ENCODE measurements at places on chromosomes 5 and 9.

GRCh38 chr5:139150367-139150999, 47.7 kb downstream of the SIL1 start:
- no peak for DNase-seq

- DNase-seq: no peak
Observed at GRCh38 chr9:101977614-101978210, 239.3 kb upstream of the GRIN3A start.

GRCh38 chr5:126369995-126370731, 53.0 kb upstream of the GRAMD2B start:
- DNase-seq: no peak

GRCh38 chr5:5141339-5141599, 1.1 kb downstream of the ADAMTS16 start:
- no peak for DNase-seq

GRCh38 chr9:100515578-100516494, 42.9 kb downstream of the TMEFF1 start:
- no peak for DNase-seq

DNA sequence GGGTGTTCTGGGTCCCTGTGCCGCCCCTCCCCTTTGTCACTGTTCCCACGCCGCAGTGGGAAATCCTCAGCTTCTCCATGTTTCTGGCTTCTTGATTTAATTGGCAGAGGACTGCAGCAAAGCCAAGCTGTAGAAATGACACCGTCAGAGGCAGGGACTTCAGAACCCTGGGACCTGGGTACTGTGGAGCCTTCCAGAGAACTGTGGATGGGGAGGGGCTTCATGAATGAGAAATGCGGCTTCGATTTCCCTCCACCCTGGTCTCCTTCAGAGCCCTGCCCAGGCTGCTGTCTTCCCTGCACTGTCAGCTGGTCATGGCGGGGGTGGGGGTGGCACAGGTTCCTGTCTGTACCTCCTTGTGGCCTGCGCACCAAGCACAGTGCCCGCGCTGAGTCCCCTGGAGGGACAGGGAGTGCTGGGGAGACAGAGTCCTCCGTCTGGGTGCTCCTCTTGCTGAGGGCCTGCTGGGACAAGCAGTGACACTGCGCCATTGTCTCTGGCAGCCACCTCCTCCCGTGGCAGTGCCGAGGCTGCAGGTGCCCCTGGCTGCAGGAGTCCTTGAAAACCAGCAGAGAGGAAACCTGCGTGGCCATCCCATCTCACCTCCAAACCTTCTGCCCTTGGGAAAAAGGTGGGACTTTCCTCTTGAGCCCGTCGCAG, 47.2 kb downstream of the COL5A1 start:
- DNase-seq: no peak

DNA sequence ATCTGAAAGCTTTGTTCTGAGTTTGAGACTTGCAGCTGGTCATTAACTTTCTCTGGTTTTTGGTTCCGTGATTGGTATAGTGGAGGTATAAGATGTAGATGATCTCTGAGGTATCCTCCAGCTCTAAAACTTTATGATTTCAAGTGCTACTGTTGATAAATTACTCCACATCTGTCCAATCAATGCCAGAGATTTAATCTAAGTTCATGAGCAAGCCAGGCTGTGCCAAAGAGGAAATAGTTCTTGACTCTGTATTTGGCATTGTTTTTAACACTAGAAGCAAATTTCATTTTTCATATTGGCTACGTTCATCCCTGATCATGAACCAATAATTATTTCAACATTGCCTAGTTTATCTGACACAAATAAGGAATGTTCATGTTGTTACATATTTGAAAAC, 28.5 kb upstream of the CHD1 start:
- DNase-seq: no peak

GRCh38 chr9:86352440-86353077, 1.7 kb downstream of the TUT7 start:
- no peak for DNase-seq

DNA sequence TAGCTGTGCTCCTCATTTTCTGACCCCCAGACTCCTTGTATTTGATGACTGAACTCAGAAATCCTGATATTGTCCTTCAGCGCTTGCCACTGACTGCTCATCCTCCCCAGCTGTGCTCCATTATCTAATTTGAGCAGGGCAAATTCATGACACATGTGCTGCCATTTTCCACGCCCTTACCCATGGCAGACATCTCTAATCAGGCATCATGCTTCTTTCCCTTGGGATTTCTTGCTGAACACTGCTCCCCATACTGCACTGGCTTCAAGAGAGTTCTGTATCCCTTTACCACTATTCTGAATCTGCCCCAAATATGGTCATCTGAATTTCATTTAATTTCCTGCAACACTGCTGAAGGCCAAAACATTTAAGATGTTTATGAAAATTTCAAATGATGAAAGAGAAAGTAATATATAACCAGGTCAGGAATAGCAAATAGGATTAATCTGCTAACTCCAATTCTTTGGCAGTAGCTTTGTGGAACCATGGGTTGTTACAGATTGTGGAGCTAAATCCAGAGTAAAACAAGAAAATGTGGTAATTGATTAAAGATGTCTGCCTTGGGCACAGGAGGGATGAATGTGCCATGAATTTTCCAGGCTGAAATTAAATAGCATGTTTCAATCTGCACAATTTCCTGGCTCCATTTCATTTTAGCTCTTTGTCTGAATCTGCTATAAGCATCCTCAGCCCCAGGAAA, 93.6 kb downstream of the CYFIP2 start:
- no peak for DNase-seq

- DNase-seq: no peak
Observed at GRCh38 chr9:36011379-36011778, 25.3 kb upstream of the RECK start.

DNA sequence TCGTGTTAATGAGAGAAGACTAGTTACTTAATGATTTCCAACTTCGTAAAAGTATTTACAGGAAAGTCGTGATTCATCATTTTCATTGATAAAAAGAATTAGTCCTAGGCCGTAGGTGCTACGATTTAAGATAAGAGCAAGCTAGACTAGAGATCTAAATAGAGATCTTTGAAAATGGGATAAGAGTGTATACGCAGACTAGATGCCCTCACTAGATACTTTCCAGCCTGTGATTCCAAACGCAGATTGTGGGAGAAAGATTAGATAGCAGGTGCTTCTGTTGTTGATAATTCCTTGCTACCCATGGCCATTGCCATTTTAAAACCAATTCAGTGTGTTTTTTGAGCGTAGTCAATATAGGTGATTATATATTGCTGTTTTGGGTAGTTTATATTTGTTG, 6.7 kb upstream of the SMIM15 start:
- no peak for DNase-seq

GRCh38 chr9:89817151-89817950, 212.5 kb downstream of the GADD45G start:
- no peak for DNase-seq

GRCh38 chr9:88969646-88970373, 21.5 kb upstream of the S1PR3 start:
- DNase-seq: no peak

- no peak for DNase-seq
Observed at GRCh38 chr5:178435321-178436238, 154.6 kb downstream of the COL23A1 start.

- DNase-seq: no peak
Observed at GRCh38 chr9:123713282-123713681, 216.6 kb downstream of the DENND1A start.

DNA sequence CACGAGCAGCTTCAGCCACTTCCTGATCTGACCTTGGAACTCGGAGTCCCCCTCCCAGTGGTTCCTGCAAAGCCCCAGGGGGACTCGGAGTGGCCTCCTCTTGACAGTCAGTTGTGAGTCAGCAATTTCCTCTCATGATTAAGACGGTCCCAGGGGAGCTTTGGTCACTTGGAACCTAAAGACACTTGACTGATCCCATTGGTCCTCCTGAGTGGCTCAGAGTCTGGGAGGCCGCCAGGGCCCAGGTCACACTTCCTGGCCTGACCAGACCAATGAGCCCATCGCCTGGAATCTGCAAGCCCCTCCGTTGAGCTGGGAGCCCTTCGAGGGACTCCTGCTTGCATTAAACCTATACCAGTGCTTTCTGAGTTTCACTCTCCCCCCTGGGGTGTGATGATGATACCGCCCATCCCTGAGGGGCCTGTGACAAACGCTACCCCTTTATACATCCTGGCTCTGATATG, 29.1 kb downstream of the TSPAN17 start:
- DNase-seq: peak; percentile 42

DNA sequence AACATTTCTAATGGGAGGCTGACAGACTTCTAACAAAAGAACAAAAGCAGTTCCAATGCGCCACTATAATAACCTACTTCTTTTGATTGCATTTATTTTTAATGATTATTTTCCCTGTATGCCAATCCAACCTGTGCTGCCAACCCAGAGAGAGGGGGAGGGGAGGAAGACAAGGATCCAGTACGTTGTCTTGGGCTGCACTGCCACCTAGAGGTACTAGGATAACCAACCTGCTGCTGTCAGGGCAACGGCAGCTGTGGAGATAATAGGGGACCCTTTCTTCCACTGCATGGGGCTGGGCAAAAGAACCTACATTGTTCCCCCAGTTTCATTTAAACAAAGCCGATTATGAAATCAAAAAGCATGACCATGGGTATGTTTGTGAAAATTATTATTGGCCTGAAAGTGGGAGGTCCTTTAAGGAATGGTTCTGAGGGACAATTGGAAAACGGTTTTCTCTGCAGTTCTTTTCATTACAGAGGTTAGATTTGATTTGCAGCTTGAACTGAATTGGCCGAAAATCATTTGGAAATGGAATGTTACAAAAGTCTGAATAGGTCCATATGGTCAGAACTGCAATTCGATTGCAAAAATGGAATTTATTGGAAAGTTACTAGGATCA, 101.3 kb downstream of the RASEF start:
- peak; percentile 47 for DNase-seq
